C1 segment of cervical spinal cord (tissue), 14 donors: ENCODE measurements at places on chromosomes 16 and 17.

- DNase-seq: no peak
Measured at GRCh38 chr17:33175562-33175961, 117.5 kb downstream of the ASIC2 start.

DNA sequence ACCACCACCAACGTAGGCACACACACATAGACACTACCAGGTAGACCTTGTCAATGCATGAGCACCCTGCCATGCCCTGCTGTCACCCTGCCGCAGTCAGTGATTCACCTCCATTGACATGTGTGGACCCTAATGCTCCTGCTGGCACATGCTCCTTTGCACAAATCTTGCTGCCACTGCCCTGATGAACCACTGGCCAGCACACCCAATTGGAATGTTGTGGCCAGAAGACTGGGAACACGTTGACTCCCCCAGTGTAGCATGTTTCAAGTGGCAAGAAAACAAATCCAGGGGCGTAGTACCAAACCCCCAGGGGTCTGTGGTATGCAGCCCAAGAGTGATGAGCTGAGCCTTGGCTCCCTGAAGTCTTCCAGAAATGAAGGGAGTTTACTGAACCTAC is 486.4 kb upstream of the KIF2B start:
- DNase-seq: no peak

DNA sequence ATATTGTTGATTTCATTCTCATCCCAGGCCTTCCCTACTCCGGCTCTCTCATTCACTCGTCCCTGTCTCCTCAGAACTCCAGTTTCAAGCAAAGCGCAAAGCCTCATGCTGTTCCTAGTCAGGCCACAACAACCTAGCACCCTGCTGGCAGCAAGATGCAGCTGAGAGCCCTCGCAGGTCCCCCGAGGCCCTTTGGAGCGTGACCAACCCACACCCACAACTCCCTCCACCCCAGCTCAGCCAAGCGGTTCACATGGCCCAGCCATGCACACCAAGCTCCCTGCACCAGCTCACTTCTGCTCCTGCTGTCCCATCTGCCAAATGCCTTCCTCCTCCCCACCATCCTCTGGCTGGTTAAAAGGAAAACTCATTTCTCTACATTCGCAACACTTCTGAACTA is 195.8 kb downstream of the IRX5 start:
- DNase-seq: no peak

DNA sequence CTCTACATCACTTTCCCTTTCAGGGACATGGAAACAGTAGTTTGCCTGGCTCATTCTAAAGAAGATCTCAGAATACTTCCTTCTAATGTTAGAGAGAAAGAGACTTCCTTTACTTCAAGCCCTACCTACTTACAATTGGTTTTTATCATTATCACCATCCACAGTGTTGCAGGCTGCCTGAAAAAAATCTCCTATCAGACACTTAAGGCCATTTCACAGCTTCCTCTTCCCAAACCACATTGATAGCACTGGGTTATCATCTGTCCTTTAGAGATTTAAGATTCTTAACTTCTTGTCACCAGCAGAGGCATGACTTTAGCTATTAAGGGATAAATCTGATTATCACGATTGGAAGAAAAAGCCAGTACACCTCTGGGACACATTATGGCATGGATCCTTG is 178.5 kb upstream of the TBX2 start:
- no peak for DNase-seq

- no peak for DNase-seq
Measured at GRCh38 chr16:30853758-30854157, 40.1 kb downstream of the BCL7C start.
